ENCODE measurements at places on chromosomes 2 and 18.

DNA sequence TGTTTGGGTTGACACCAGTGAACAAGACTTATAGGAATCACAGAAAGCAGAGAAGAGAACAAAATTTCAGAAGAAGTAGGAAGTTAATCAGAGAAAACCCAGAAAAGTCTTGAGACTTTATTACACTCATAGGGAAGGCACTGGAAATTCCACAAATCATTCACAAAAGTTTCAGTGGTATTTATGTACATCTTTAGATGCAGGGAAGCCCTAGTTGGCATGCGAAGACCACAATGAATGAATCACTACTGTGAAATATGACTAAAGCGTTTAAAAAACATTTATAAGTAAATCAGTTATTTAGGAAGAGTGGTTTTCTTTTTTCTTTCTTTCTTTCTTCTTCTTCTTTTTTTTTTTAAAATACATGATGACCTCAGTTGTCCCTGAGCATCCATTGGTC is 105.1 kb downstream of the NUP35 start:
- DNase-seq, result no peak

GRCh38 chr2:152433289-152433688 is 98.3 kb downstream of the FMNL2 start:
- DNase-seq, result no peak

DNA sequence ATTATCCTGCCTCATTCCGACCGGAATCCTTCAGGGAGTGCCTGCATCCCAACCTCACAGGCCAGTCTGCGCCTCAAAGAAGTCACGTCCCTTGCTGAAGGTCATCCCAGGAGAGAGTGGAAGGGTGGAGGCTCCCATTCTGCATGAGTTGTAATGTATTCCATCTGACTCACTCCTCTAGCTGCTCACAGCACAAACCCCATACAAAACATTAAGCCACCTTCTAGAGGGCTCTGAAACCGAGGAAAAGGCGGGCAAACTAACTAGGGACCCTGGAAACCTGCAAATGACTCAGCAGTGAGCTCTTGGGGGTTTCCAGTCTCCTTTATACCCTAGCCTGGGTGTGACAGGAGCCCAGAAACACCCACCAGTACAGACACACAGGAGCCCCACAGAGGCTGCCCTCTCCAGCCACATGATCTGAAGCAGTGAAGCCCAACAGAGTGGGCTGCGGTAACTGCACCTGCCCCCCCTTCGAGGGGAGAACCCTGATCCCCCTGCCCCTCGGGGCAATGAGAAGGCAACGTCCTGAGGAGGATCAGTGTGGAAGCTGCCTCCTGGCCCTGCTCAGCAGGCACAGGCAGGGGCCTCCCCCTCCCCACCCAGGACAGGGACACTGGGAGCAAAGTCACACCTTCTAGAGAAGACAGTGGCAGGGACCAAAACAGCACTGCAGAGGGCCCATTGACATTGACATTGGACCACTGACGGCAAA is 69.3 kb upstream of the SNTG2 start:
- no peak for DNase-seq

DNA sequence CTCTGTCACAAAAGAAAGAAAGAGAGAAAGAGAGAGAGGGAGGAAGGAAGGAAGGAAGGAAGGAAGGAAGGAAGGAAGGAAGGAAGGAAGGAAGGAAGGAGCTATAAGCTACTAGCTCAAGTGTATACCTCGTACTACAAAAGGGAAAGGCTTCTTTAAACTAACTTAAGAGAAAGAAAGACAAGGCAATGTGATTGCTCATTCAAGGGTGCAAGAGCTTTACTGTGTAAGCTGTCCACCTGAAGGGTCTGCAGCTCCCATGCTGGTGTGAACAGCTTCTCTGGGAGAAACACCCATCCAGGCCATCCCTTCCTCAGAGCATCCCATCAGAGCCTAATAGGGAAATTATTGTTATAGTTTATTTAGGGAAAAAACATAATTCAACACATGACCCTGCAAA is 286.1 kb upstream of the ID2 start:
- DNase-seq, result no peak

DNA sequence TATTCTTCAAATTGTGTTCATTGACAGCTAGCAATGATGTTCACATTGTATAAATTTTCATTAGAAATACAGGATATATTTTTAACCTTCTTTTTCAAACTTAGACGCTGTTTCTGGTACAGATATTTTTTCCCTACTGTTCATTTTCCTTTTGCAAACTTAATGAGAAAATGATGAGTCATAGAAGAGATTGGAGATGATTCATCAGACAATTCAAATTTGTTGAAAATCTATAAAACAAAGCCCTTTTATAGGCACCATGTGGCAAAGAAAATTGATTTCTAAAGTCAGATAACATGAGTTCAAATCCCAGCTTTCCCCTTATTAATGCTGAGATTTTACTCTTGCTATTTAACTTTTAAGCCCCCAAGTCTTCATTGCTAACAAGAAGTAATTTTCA is 728.8 kb upstream of the DDX18 start:
- no peak for DNase-seq

DNA sequence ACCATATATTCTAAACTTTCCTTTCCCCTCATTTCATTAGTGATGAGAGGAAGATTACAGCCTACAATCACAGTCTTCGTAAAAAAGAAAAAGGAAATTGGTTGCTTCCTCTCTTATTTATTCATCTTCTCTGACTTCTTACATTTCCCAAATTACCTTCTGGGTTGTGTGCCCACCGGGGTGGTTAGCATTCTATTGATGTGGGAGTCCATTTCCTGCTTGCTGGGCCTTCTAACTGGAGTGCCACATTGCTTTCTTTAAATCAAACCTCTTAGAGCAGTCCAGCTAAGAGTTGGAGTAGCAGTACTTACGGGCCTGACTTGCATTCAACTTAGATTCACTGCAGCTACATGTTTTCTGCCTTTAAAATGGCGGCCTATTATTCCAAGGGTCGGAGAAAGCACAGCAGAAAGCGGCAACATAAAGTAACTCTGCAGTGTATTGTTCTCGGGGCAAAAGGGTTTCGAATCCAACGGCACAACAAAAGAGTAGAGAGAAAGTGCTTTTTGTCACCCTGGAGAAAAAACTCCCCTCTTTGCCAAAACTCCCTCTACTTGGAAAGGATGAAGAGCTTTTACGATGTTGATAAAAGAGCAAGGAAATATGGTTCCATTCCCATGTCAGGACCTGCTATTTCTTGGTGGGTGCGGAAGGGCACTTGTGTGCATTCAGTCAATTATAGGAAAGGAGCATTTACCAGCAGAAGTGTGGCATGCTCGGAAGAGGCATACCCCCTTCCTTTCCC is 110.6 kb upstream of the DLX2 start:
- no peak for DNase-seq

DNA sequence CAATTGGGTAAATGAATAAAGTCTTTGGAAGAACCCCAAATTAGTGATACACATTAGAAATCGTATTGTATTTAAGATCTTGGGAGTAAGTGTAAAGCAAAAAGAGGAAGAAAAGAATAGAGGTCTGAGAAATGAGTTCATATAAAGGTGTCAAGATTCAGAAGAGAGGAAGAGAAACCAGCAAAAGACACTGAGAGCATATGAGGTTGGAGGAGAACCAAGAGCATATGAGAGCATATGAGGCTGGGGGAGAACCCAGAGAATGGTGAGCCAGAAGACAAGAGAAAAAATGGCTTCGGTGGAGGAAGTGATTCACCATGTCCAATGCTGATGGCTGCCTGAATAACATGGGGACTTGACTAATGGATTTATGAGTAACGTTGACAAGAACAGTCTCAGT is 620.1 kb upstream of the GCFC2 start:
- no peak for DNase-seq

GRCh38 chr2:69566669-69567068 is 76.9 kb downstream of the AAK1 start:
- DNase-seq, result no peak

DNA sequence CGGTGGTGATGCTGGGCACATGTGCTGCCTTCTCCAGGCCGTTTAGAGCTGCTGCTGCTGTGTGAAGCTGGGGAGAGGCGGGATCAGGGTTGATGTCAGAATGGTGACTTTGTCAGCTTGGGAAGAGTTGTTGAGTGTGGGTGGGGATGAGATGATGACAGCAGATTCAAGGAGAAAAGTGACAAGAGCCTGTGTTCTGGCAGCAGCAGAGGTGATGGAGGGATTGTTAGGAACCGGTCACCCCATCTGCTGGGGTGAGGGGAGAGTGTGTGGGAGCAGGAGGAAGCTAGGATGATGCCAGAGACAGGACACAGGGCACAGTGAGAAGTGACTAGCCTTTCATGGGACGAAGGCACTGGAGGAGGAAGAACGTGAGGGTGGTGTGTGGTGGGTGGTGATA is 345.5 kb downstream of the RNF144A start:
- DNase-seq, result no peak

- DNase-seq, result no peak
These were observed 68.9 kb downstream of the EPAS1 start for GRCh38 chr2:46365913-46366667.

DNA sequence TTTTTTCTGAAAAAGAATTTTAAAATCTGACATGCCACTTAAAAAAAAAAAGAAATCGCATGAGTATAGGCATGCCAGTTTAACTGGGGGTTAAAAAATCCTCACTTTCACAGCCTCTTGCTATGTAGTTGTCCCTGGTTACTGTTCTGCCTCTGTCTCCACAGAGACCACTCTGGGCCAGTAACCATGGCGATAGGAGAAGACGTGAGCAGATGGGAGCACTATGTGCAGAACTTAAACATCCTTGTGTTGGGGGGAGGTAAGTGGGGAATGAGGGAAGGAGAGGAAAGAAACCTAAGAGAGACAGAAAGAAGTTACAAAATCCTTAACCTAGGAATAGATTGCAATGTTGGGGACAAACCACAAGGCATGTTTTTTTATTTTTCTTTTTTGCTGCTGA is 75.9 kb upstream of the CYRIA start:
- no peak for DNase-seq

GRCh38 chr2:45497355-45497754 is 113.7 kb downstream of the SRBD1 start:
- peak; percentile 37 for DNase-seq

DNA sequence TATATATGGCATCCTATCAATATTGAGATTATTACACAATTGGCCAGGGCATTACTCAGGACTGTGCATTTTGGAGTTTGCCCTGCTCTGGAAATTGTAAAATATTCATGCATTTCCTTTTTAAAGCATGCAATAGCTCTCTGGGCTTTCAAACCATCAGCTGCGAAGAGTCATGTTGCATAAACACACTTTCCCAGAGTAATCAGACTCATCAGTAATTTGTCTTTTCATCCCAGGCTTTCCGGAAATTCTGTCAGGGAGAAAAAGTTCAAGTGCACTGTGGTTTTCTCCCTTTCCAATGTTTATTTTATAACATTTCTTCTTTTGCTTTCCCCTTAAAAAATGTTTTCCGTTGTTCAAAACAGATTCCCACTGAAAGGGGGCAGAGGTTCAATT is 38.9 kb upstream of the FHL2 start:
- DNase-seq, result no peak

GRCh38 chr2:160227293-160227915 is 27.3 kb upstream of the ITGB6 start:
- DNase-seq, result no peak

GRCh38 chr2:232234922-232235615 is 143.5 kb upstream of the ALPP start:
- no peak for DNase-seq

DNA sequence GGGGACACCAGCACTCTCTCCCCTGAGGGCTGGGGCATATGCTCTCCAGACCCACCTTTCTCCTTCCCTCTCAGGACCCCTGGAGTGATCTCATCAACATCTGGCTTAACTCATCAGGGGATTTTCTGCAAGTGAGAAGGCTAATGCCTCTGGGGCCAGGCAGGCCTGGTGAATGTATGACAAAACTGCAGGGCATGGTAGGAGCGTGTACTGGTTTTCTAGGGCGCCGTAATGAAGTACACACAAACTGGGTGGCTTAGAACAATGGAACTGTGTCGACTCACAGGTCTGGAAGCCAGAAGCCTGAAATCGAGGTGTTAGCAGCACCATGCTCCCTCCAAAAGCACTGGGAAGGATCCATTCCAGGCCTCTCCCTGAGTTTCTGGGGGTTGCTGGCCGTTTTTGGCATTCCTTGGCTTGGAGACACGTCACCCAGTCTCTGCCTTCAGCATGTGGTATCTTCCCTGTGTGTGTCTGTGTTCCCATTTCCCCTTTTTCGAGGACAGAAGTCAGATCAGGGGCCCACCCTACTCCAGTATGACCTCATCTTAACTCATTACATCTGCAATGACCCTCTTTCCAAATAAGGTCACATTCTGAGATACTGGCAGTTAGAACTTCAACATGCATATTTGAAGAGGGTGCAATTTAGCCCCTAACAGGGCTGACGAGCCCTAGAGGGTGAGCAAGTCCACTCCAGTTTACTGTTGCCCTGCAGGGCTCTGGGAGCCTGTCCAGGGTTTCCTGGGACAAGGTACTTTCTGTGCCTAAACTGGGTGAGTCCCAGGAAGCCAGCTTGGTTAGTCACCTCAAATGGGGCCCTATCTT is 45.5 kb upstream of the CAB39 start:
- no peak for DNase-seq

DNA sequence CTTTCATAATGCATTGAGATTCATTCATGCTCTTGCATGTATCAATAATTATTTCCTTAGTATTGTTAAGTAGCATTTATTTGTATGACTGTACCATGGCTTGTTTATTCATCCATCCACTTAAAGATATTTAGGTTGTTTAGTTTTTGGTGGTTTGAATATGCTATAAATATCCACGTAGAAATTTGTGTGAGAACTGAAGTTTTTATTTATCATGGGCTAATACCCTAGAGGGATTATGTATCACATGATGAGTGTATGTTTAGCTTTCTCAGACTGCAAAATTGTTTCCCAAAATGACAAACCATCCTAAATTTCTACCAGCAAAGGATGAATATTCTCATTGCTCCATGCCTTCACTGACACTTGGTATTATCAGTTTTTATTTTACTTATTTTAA is 55.2 kb downstream of the CSRNP3 start:
- DNase-seq, result no peak

DNA sequence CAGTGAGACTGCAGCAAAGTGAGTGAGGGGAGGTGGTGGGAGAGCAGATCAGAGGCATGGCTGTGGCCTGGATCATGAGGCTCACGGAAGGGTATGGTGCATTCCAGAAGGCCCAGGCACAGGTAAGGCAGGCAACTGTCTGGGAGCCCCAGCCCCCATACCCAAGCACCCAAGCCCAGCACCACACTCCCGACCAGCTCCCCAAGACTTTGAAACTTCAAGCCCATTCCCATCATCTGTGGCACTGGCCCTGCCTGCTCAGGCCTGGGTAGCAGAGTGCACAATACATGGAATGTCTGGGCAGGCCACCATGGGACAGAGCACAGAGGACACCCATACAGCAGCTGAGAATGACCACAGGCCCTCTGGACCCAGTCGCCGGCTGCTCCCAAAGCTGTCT is 202.6 kb upstream of the ARL4C start:
- DNase-seq, result no peak

DNA sequence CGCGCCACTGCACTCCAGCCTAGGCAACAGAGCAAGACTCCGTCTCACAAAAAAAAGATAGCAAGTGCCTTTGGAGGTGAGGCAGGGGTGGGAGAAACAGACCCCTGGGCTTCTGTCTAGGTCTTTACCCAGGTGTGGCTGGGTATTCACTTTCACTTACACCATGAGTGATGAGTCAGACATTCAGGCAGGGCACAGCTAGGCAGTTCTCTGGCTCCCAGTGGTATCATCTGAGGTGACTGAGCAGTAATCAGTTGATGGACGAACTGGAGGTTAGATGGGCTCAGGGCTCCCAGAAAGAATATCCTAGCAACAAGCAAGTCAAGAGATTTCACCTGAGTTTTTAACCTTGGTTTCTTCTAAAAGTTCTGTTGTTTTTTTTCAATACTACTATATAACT is 107.0 kb upstream of the RAB6C start:
- DNase-seq, result no peak

- DNase-seq, result no peak
These were observed 232.2 kb downstream of the THSD7B start for GRCh38 chr2:136997557-136997956.

- no peak for DNase-seq
These were observed 203.2 kb downstream of the ETAA1 start for GRCh38 chr2:67600222-67600871.
